ENCODE measurements at places on chromosomes 7 and 10.

GRCh38 chr7:82247814-82248433 is 195.7 kb downstream of the CACNA2D1 start:
- no peak for DNase-seq

DNA sequence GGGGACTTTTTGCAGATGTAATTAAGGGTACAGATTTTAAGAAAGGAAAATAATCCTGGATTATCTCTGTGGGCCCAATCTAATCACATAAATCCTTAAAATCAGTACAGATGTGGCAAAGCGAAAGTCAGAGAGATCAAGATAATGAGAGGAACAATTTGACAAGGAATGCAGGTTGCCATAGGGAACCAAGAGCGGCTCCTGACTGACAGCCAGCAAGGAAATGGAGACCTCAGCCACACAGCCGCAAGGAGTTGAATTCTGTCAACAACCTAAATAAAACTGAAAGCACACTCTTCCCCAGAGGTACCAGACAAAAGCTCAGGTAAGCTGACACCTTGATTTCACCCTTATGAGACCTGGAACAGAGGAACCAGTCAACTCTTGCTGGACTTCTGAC is 3.4 kb upstream of the PNPLA8 start:
- no peak for DNase-seq

GRCh38 chr7:101402081-101402779 is 39.6 kb downstream of the COL26A1 start:
- no peak for DNase-seq

GRCh38 chr10:46080886-46081285 is 34.8 kb upstream of the MSMB start:
- DNase-seq = no peak

- DNase-seq = no peak
Measured at GRCh38 chr7:39926111-39926510, 23.9 kb upstream of the CDK13 start.

DNA sequence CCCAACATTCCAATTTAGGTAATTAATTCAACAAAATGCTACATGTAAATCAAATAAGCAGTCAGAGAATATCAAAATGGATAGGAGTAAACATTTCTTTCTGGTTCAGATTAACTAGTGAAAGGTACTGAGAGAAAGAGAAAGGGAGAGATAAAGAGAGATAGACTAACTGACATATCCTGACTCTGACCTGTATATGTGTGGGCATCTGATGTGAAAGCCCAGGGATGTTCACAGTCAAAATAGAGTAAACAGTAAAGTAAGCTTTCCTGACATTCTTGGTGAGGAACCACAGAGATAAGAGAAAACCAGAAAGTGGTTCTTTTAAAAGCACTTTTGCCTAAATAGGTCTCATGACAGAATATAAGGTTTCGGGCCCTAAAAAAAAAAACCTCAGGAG is 37.5 kb upstream of the ANK3 start:
- DNase-seq = no peak

GRCh38 chr7:55871932-55872485 is 9.5 kb upstream of the SEPTIN14 start:
- DNase-seq = no peak

Measured in iPS DF 6.9 (cell line).